Activated naive CD4-positive, alpha-beta T cell treated with anti-CD3 and anti-CD28 coated beads, Interleukin-2, amount 50 U/mL, for 72 hours (primary cell): ENCODE measurements at places on chromosomes 3 and 15.

- no peak for DNase-seq
Measured at GRCh38 chr15:62874064-62874463, 168.5 kb upstream of the TPM1 start.

GRCh38 chr3:20563985-20564384 is 378.0 kb upstream of the SGO1 start:
- no peak for DNase-seq

DNA sequence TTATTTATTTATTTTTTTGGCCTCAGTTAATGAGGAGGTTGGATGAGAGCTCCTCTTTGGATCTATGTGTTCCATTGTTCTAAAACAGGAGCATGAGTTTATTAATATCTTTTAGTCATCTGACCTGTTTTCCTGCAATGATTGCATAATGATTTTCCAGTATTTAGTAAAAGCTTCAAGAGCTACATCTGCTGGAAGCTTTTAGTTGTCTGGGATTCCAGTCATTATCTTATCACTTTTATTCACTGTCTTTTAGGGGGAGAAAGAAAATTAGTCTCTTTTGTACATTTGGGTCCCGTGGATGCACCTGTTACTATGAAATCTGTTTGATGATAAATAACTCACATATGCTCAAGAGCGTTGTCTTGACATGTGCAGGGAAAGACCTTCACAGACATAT is 1270.0 kb downstream of the ROBO1 start:
- no peak for DNase-seq

GRCh38 chr3:1214933-1215332 is 122.1 kb downstream of the CNTN6 start:
- no peak for DNase-seq

- DNase-seq = no peak
Measured at GRCh38 chr3:115833074-115833473, 209.8 kb downstream of the GAP43 start.

- DNase-seq = no peak
Measured at GRCh38 chr3:189588070-189588469, 43.1 kb upstream of the TP63 start.

GRCh38 chr3:128040660-128041059 is 11.6 kb upstream of the SEC61A1 start:
- no peak for DNase-seq

GRCh38 chr3:52194485-52195290 is 3.3 kb upstream of the ALAS1 start:
- DNase-seq = no peak

DNA sequence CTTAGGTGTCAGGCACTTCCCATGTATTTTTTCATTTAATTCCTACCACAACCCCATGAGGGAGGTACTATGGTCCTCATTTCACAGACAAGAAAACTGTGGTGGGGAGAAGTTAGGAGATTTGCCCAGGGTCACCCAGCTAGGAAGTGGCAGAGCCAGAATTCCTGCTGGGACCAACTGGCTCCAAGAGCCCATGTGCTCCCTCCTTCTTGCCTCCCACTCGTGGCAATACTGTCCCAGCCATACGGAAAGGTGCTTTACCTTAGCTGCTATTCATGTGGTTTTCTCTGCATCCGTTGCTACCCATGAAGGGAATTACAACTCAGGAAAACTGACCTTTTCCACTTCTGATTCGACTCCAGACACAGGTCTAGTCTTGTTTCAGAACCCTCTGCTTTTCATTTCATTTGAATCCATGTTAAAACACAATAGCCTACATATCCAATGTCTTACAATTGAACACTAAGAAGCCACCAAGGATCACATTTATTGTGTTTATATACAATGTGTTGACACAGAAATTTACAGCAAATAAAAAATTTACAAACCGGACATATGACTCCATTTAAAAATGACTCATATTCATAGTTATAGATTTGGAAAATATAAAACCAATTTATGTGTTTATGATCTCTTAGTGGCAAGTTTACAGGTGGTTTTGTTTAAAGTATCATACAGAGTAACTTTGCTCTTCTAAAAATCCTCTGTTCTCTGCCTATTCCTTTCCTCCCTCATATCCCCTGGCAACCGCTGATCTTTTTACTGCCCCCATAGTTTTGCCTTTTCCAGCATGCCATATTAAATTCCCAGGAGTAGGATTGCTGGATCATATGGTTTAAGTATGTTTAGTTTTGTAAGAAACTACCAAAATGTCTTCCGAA is 58.8 kb downstream of the BTD start:
- no peak for DNase-seq

GRCh38 chr3:79521221-79521848 is 246.5 kb downstream of the ROBO1 start:
- no peak for DNase-seq

DNA sequence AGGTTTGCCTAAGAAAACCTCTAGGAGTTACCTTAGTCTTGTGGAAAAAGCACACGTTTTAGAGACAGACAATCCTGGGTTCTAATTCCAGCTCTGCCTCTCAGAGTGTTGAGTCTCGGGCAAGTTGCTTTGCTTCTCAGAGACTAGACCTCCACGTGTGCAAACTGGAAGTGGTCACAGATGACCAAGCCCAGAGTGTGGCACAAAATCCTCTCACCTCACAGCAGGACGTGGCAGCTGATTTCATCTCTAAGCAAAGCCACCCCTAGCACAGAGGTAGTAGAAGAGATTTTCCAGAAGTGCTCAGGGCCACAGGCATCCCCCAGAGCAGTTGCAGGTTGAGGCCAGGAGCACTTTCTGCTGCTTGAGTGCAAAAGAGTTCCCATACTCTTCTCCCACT is 79.2 kb downstream of the CD47 start:
- no peak for DNase-seq

DNA sequence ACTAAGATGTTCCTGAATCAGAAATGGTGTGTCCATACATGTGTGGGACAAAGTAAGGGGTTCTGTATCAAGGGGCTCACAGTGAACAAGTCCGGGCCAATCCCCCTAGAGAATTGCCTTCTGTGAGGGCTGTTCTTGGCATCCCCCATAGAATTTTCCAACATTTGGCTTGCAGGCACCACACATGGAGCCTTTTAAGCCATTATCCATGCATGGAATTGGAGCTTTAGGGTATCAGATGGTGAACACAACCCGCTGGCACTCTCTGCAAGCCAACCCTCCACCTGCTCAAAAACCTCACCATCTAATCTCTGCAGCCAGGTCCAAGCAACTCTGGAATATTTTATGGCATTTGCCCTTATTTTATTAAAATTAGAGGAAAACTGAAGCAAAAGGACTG is 278.7 kb downstream of the ERC2 start:
- DNase-seq = no peak

DNA sequence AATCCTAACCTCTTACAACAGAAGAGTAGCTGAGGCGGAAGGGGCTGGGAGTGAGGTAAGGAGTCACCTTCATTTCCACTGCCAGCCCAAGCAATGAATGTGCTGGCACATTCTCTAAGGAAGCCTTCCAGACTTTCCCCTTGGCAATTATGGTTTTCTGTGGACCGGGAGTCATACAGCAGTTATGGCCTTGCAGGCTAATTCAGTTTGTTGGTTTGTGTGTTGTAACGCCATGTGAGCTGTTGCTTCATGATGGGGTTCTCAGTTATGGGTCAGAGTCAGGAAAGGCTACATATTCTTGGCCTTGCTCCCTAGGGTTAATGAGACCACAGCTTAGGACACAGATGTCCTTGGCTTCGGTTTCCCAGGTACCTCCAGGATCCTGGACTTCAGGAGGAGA is 137.0 kb downstream of the ADAMTS17 start:
- no peak for DNase-seq

DNA sequence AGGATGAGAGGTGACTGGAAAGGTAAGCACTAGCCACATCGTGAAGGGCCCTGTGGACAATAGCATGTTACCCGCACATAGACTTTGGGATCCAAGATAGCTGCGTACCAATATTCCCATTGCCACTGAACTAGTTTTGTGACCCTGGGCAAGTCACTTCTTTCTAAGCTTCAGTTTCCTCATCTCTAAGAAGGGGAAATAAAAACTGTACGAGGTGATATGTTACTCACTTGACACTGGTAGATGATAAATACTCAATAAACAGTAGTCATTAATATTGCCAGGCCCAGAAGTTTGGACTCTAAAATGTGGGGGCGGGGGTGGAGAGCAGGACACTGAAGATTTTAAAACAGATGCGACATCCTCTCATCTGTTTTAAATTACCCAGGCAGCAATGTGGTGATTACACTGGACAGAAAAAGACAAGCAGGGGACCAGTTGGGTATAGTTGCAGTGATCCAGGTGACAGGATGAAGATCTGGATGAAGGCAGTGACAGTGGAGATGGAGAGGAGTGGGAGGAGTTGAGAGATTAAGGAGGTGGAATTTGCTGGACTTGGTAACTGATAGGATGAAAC is 2.5 kb downstream of the ATG7 start:
- DNase-seq = no peak

- no peak for DNase-seq
Measured at GRCh38 chr3:88863196-88863595, 244.2 kb upstream of the EPHA3 start.

- no peak for DNase-seq
Measured at GRCh38 chr3:53248161-53248560, 7.7 kb downstream of the TKT start.

DNA sequence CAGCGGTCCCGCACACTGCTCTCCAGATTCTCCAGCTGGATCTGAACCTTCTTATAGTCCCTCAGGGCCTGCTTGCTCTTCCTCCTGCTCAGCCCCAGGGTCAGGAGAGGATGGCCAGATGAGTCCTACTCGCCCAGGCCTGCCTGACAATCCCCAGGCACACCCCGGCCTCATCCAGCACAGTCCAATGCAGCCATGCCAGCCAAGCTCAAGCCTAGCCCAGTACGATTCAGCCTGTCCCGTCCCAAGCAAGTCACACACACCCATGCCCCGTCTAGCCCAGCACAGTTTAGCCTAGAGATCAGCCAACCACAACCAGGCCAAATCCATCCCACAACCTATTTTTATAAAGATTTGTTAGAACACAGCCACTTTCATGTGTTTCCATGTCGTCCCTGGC is 16.8 kb downstream of the PLXNB1 start:
- DNase-seq = no peak
